ENCODE measurements at places on chromosomes 7 and 10. TPM values are rescaled to one million over a fixed set of nuclear protein-coding genes. Genes with fewer than 3 reads are reported as not detected.

HOXA1 gene
- total RNA-seq = 9.4 TPM

CCDC7 gene
- total RNA-seq = 2.6 TPM

TUBB8 gene
- not detected for total RNA-seq

WNT16 gene
- total RNA-seq = not detected

MSS51 gene
- total RNA-seq = 1.8 TPM

NEURL1 gene
- total RNA-seq = 1.1 TPM

ICA1 gene
- total RNA-seq = 8.5 TPM

AUTS2 gene
- total RNA-seq = 25.7 TPM

PDIA4 gene
- total RNA-seq = 183 TPM

SKIDA1 gene
- 0.16 TPM for total RNA-seq

TMEM176A gene
- not detected for total RNA-seq

DNA sequence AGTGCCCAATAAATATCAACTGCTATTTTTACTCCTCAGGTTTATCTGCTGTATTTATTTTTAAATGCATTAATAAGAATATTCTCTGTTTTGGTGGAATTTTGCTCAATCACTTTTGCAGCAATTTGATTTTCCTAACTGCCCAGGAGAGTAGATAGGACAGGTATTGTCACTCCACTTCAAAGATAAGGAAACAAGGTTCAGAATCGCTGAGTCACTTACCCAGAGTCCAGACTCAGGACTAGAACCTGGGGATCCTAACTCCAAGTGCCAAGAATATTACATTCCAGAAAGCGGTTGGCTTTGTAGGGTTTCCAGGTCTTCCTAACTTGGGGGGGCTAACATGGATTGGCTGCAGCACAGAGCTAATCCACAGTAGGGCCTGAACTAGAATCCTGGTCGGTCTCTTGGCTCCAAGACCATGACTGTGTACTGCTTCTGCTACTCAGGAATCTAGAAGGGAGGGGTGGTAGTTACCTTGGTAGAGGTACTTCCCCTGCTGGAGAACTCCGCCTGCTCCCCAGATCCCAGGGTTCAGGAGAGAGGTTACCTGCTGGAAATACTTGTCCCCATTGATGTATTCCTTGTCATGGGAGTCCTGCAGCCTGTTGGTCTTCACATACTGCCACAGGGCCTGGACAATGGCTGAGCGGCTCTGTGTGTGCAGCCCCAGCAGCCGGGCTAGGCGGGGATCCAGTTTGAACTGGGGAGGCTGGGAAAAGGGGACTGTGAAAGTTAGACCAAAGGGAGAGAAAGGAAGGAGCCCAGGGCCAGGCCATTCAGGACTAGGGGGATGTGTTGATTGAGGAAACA, 7.3 kb downstream of the SMARCD3 start:
- no peak for DNase-seq

DNA sequence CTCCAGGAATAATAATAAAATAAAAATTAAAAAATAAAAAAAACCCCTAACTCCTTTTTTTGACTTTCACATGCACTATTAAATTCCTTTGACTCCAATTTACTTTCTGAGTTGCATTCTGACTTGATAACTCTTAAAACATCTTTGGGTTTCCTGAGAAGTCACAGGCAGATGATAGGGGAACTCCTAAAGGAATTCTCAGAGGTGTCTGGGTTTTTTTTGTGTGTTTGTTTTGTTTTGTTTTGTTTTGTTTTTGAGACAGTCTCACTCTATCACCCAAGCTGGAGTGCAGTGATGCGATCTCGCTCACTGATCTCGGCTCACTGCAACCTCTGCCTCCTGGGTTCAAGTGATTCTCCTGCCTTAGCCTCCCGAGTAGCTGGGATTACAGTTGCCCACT, 52.7 kb upstream of the APBB1IP start:
- no peak for DNase-seq

- no peak for DNase-seq
These were observed 240.4 kb downstream of the ABCA13 start for GRCh38 chr7:48411619-48412018.

GRCh38 chr7:101843293-101844271, 26.2 kb downstream of the CUX1 start:
- no peak for DNase-seq

GRCh38 chr7:159148430-159149395, 4.0 kb upstream of the VIPR2 start:
- DNase-seq = no peak

- peak; percentile 44 for DNase-seq
These were observed 21.0 kb upstream of the GNA12 start for GRCh38 chr7:2864999-2865670.

DNA sequence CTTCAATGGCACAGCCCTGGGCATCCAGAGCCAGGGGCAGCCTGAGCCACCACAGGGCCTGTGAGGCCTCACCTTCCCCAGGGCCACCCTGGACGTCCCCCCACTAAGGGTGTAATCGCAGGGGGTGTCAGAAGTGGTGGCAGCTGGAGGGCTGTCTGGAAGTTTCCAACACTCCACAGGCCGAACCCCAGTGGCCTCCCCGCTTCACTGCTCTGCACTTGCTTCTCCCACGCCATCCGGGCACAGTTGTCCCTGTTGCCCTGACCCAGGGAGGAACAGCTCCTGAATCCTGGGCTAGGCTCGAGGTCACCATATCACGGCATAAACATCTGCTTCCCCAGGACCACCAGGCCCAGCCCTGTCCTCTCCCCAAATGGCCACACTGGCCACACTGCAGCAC, 276.6 kb downstream of the MAD1L1 start:
- DNase-seq = no peak

DNA sequence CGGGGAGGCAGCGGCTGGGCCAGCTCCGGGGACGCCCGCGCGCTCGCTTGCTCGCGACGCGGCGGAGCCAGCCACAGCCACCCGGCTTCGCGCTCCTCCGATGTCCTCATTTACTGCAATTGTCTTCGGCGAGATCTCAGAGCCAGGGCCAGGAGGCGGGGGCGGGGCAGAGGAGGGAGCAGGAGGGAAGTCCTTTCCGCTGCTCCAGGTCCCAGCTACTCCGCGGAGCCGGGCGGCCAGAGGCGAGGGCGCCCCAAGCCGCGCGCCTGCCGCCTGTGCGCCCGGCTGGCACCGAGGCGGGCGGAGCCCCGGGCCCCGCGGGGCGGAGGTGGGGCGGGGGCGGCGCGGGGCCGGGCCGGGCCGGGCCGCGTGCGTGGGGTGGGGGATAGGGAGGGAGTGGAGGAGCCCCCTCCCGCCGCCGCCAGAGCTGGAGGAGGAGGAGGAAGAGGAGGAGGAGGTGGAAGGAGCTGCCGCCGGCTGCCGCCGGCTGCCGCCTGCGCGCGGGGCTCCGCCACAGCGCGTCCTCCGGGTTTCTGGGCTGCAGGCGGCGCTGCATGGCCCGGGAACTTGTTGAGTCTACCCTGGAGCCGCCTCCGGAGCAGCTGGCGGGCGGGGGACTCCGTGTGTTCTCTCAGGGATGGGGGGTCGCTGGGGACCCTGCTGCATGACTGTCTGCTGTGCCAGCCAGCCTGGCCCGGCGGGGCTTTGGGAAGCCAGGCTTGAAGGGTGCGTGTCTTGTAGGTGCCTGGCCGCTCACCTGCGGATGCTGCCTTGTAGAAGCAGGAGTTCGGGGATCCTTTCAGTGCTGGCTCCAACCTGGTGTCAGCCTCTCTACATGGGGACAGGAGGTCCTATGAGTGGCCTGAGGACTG, at the start of gene INSYN2A:
Gene INSYN2A, minus strand, starts transcription at position 310 of the 872 bp plus-strand sequence. CDS start 20,196 bp downstream, outside the sequence.
- peak; percentile 59 for DNase-seq

- no peak for DNase-seq
These were observed 124.7 kb downstream of the NRP1 start for GRCh38 chr10:33209802-33210201.

DNA sequence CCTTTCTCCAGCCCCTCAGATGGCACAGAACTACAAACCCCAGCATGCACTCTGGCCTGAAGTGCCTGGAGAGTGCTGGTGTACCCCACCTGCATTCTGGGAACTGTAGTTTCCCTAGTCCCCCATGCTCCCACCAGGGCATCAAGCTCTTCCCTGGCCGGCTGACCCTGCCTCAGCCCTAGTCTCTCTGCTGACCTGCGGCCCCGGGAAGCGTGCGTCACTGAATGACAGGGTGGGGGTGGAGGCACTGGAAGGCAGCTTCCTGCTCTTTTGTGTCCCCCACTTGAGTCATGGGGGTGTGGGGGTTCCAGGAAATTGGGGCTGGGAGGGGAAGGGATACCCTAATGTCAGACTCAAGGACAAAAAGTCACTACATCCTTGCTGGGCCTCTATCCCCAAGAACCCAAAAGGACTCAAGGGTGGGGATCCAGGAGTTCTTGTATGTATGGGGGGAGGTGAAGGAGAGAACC, 2.1 kb downstream of the NOS3 start:
- no peak for DNase-seq

- DNase-seq = no peak
These were observed 99.7 kb downstream of the BMPR1A start for GRCh38 chr10:86856156-86856555.

GRCh38 chr10:70756700-70757360, 28.3 kb downstream of the TBATA start:
- DNase-seq = peak; percentile 15

- DNase-seq = no peak
These were observed 22.3 kb downstream of the BTBD16 start for GRCh38 chr10:122293156-122293960.

DNA sequence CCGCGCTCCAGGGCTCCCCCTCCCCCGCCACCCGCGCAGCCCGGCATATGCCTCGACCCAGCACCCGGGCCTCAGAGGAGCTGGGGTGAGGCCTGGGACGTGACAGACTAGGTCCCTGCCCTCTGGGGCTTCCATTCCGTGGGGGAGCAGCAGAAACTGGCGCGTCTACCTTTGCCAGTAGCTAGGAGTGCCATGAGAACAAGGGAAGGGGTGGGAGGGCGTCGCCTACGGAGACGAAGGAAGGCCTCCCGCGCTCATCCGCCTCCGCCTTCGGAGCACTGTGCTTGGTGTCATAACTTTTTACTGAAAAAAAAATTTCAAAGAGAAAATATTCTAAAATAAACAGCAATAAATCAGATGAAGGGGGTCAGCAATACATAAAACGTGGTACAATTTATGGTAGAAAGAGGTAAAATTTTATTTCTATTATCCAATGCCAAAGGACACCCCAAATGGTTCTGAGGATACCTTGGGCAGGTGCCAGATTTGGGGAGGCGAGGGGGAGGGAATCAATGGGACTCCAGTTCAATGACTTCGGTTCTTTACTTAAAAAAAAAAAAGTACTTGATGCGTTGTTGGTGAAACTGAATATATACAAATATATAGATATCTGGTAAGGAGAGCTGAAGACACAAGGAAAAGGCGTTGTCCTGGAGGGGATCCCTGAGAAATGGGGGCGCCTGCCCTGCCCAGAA, 35.1 kb upstream of the GRID1 start:
- no peak for DNase-seq

- no peak for DNase-seq
These were observed 198.2 kb downstream of the PON1 start for GRCh38 chr7:95126053-95126709.

GRCh38 chr7:44327981-44328380, 2.6 kb upstream of the CAMK2B start:
- no peak for DNase-seq

DNA sequence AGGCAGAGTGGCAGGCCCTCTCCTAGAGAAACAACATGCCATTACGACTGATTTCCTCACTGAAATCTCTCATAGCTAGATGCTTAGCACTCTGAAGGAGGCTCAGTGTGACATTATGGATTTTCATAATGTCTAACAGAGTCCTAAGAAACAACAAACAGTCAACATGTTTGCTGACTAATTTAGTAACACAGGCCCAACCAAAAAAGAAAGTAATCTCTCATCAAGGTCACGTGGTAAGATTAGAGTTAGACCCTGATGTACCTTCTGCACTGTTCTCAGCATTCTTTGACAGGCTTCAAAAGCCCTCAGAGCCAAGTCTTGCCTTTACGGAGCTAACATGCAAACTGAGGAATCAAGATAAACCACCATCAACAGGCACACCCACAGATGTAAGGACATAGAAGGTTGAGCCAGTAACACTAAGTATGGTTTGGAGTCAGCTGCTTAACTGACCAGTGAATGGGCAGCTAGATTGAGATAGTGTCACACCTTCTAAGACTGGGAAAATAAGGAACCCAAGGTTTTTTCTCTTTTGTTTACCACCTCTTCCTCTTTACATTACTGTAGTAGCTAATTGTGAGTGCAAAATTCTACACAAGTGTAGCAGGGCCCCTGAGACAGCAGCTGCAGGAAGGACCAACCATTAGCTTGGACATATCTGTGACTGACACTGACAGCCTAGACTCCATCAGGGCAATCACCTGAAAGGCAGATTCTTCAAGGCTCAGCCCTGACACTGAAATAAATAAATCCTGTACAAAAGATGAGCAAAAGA, 15.3 kb upstream of the KCNIP2 start:
- DNase-seq = no peak

DNA sequence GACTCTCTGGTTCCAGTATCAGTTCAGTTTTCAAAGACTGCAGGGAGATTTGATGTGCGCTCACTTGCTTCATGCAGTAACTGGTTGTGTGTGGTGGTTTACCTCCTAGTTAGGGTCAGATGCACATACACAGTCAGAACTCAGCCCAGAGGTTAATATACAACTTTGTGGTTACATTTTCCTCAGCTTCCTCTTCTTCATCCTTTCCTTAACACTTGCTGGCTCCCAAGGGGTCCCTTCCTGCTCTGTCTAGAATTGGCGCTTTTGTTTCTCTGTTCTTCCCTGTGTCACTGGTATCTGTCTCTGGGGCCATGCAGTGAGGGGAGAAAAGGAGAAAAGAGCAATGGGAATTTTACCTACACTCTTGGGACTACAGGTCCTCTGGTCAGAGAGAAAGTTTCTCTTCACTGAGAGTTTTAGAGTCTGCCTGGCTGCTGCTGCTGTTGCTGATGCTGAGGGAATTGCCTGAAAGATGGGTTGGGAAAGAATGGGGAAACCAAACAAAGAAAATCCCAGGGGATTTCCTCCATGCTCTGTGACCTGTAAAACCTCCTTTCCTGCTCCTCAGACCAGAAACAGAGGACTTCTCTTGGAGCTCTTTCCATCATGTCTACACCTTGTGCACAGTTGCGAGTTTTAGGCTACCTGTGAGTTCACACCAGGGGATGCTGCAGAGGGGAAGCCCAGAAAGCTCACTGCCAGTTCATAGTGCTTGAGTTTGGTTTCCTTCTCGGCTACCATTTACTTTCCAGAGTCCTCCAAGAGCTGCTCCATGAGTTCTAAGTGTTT, 74.6 kb downstream of the WDFY4 start:
- no peak for DNase-seq

- no peak for DNase-seq
These were observed 437.1 kb downstream of the LRMDA start for GRCh38 chr10:75868574-75868973.
